ENCODE measurements at places on chromosomes 6 and 20. TPM values are rescaled to one million over a fixed set of nuclear protein-coding genes. Genes with fewer than 3 reads are reported as not detected.
A peak's percentile ranks its signal among the peaks of the same experiment; 100 is the strongest.

The EFHC1 gene
- total RNA-seq, result 29.1 TPM

The MEP1A gene
- total RNA-seq, result not detected

The COL9A3 gene
- 1.9 TPM for total RNA-seq

The ATP6V1G2 gene
- 2.3 TPM for total RNA-seq

GRCh38 chr20:63431944-63432343 lies 40.5 kb downstream of the KCNQ2 start:
- no peak for DNase-seq

- DNase-seq, result no peak
These were observed 171.5 kb upstream of the RIPOR2 start for GRCh38 chr6:25107218-25107617.

GRCh38 chr6:160534050-160534696 lies 129.9 kb downstream of the LPA start:
- DNase-seq, result peak; percentile 27

DNA sequence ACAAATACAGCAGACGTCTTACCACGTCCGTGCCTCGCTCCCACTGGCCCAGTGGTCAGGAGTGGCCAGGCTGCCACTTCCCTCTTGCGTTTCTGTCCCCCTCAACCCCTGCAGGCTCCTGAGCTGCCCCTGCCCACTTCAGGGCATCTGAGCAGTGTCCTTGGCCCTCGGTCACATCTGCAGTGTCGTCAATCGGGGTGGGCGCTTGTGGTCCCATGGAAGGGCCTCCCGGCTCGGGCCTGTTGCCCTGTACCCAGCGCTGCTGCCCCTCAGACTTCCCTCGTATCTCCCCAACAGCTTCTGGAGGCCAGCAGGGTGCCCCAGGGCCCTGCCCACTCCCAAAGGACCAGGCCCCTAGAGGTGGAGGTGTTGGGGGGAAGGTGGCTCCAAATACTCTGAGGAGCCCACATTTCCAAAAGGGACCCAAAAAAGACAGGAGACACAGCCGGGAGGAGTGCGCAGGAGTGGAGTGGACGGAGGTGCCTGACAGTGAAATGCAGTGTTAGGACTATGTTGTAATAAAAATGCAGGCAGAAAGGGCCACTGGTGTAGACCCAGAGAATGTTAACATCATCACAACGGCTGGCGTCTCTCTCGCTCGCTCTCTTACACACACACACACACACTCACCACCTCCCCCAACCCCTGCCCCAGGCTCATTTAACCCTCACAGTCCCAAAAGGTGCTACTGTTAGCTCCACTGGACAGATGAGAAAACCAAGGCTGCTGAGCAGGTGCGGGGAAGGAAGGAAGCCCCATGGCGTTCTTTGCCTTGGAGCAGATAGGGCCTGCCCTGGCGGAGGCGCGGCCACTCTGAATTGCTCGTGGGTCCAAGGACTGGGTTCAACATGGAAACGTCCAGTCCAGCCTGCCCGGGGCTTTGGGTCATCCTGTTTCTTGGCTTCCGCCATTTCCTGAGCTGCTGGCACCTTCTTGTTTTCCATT lies 343.9 kb downstream of the ZFAND3 start:
- DNase-seq, result no peak

Data from A172 (cell line).